ENCODE measurements at places on chromosomes 1 and 21.

DNA sequence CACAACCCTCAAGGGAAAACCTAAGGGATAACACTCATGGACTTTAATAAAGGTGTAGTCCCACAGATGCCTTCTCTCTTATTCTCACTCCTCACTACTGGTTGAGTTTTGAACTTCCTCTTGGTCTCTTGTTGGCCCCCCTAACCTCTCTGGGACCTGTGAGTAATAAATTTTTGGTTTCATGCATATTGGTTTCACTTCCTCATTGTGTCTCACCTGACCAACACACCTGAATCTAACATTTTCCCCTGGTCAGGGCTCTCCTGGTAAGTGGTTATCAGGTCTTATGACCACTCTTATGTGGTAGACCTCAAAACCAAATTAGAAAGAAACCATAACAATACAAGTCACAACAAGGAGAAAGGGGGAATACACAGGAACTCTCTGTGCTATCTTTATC, 60.5 kb upstream of the PRMT6 start:
- DNase-seq: peak; percentile 21

- no peak for DNase-seq
Observed at GRCh38 chr1:198892065-198892464, 253.2 kb downstream of the PTPRC start.

DNA sequence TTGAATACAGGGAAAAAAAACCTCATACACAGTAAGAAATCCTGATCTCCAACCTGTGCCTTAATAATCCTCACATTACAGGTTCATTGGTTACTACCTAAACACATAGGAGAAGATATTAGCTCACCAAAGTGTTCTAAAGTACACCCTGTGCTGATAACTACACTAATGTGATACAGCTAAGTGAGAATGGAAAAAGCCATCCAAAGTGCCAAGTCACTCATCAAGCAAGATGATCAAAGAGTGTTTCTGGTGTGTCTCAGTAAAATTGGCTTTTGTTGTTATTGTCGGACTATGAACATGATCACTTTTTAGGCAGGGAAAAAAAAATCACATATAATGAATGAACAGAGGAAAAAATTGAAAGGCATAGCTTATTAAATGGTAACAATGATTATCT, 31.4 kb downstream of the EPS15 start:
- DNase-seq: no peak

DNA sequence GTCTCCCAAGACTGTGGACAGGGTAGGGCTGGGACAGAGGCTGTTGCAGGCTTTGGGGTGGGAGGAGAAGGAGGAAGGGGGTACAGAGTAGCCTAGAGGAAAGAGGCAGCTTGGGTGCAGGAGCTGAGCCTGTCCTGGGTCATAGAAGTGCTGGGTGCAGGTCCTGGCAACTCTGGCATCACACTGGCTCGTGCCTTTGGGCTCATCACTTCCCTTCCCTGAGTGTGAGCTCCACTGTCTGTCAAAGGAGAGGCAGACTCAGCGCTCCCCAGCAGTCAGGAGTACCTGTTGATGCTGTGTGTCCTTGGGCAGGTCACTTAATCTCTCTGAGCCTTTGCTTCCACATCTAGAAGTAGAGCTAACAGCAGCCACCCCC, 157.1 kb downstream of the PTPRU start:
- DNase-seq: no peak

GRCh38 chr1:16231331-16232315, 5.4 kb downstream of the CPLANE2 start:
- no peak for DNase-seq

DNA sequence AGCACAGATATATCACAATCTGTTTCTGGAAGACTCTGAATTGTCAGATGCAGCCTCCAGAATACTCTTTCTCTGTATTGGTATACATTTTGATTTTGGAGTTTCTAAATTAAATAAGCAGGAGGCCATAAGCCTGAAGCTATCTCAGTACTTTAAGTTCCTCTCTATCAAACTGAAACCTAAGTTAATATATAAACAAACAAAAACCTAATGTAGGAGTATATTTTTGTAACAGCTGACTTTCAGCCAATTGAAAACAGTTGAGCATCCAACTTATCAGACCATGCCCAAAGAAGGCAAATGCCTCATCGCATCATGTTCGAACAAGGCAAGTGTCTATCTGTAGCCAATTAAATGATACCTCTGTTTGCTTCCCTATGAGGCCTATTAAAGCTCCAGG, 1054.4 kb downstream of the AMY1C start:
- no peak for DNase-seq

DNA sequence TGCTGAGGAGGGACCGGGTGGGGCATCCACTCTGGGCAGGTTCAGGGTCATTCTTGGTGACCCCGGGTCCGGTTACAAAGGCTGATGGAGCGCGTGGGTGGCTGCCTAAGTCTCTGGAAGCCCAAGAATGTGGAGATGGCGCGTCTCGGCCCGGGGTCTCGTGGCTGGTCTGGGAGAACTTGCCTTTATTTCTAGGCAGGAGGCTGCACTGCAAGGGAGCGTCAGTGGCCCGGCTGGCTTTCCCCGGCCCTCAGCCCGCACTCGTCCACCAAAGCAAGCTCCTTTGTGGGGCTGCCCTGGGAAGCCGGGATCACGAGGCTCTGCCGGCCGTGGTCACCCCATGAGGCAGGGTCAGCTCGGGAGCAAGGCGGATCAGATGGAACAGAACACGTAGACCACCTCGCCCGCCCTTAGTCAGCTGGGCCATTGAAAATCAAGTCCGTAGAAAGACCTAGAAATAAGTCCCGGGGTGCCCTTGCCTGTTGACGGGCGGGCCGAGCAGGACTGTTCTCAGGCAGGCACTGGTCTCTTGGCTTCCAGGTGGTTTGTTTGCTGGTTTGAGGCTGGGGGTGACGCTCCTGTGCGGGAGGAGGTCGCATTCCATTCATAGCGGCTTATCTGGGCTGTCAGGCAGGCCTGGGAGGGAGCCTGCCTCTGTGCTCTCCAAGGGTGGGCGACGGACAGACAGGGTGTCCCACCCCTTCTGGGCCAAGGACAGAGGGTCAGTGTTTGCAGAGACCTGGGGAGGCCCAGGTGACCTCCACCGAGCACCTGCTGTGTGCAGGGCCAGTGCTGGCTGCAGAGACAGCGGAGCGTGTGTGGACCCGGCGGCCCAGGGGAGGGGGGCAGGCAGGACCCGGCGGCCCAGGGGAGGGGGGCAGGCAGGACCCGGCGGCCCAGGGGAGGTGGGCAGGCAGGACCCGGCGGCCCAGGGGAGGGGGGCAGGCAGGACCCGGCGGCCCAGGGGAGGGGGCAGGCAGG, 25.8 kb downstream of the COL18A1 start:
- no peak for DNase-seq

DNA sequence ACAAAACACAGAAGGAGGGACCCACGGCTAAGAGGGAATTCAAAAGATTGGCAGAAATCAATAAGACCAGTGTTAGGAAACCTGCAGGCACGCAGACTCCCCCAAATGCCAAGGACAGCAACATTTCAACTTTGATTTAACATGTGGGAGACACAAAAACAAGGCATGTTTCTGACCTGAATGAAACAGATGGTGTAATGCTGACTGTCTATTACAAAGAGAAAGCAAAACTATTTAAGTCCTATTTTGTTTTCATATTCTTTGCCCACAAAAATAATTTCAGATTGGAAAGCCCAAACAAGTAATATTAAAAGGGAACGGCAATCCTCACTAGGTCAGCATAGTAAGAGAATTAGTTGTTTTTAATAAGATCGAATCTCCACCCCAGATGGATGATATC, 107.9 kb downstream of the S1PR1 start:
- DNase-seq: no peak

All from GM12891 (cell line).